ENCODE measurements at places on chromosomes 5 and 9.

DNA sequence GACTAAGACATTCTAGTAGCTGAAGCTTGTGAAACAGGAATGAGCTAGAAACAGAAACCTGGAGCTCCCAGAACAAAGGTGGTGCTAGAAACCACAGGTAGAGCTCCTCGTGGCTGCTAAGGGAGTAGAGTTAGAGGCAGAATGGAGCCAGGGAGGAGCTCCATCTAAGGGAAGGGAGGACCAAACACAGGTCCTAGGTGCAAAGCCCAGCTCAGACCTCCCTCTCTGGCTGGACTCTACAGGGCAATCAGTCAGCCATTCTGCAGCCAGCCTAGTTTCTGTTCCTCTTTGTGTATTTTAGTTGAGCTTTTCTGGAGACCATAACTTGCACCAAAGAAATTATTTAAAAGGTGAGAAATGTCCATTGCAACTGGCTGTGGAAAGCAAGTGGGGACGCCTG lies 70.4 kb downstream of the CRB2 start:
- DNase-seq: peak; percentile 43

DNA sequence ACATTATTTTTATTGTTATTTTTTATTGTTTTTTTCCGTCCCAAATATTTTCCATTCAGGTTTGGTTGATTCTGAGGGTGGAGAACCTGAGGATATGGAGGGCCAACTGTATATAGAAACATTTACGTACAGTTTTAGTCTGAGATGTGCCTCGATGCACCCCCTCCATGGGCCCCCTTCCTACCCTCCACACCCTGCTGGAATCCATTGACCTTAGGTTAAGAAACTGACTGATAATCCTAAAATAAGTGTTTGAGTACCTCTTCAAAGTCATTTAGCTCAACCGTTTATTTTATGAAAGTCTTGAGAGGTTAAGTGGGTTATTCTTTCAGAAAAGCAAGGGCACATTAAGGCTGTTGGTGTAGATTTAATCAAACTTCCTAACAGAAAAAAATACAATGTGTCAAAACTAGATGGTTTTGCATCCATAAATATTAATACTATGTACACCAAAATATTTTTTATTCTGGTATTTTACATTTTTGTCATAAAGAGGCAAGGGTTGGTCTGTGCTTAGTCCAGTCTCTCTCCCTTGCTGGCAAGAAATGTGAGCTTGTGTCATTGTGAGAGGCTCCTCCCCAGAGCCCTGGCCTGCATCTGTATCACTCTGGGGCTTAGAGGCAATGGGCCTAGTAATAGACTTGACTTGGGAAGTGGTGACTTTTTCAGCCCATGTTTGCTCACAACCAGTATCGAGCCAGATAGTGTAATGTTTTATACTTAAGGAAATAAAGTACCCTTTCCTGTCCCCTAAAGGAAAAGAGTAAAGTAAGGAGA lies 15.7 kb downstream of the MTRR start:
- no peak for DNase-seq

- DNase-seq: peak; percentile 38
Observed at GRCh38 chr9:136935651-136936050, 8.9 kb downstream of the FBXW5 start.

DNA sequence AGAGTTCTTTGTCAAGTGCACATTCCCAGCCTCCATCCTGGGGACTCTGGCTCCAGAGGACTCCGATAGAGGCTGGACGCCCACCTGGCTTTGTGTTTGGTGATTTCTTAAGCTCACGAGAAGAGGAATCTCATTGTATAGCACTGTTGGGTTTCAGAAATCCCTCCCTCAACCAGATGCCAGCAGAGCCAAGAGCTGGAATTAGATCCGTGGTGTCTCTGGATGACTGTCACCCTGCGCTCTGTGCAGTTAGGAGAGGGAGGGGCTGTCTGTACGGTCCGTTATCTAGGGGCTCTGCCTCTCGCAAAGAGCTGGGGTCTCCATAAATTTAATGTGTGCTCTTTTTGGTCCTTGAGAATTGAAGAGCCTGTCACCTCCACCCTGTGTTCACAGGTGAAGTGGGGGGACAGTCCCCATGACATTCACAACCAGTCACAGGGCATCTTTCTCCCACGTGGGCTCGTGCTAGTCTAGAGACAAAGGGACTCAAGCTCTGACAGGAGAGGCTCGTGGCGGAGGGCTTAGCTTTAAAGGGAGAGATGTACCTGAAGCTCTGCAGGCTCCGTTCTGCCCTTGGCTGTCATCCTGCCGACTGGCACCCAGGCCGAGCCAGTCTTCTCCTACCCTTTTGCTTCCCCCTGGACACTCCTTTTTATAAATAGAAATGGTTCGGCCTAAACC lies 41.4 kb downstream of the FAM78A start:
- no peak for DNase-seq

DNA sequence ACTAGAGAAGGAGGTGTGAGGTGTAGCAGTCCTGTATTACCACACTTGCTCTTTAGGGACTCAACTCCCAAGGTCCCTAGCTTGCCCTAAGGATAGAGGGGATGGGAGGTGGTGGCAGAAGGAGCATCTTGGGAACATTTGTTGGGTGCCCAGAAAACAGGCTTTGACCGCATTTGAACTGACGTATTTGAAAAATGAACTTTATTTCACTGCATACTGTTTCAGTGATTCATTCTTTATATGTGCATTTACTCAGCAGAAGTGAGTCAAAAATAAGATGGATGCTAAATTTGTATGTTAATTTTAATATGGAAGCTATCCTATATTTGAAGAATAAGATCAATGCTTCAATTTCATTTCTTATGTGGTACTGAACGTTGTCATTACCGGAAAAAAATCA lies 18.7 kb downstream of the DMRT3 start:
- DNase-seq: no peak

DNA sequence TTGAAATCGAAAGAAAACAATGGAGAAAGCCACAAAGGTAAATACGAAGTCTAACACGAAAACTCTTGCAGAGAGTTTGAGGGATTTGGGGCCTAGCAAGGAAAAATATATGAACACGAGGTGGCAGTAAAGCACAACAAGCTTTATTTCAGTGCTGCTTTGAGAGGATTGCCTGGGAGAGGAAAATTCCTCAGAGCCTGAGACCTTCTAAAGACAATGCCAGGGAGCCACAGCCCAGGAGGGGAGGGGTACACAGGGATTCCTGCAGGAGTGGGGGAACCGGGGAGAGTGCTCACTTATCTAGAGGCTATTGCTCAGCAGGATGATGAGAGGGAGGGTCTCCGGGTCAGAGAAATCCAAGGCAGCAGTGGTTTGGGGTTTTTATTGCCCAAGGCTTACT lies 134.9 kb upstream of the ADCY2 start:
- DNase-seq: peak; percentile 24

DNA sequence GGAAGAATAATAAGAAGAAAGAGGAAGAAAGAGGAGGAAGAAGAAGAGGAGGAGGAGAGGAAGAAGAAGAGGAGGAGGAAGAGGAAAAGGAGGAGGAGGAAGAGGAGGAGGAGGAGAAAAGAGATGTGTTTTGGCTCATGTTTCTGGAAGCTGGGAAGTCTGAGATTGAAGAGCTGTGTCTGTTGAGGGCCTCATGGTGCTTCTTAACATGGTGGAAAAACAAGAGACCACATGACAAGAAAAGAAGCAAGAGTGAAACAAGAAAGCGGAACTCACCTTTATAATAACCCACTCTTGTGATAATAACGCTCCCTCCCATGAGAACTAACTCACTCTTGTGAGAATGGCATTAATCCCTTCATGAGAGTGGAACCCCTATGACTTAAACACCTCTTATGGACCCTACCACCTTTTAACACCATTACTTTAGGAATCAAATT lies 36.1 kb upstream of the RANBP6 start:
- DNase-seq: peak; percentile 73

DNA sequence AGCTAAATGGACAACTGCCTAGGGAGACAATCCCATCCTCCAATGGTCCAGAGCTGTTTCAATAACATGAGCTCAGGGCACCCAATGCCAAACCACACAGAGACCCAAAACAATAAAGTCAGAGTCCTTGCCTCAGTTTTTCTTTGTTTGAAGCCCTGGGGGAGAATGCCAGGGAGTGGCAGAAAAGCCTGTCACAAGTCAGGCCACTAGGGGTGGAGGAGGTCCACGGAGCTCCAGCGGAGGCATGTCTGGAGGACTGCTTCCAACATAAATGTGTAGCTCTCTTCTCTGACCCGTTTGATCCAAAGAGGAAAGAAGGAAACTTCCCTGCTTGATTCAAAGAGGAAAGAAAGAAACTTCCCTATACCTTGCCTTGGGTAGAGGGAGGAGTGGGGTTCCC lies 175.3 kb downstream of the HSPA4 start:
- no peak for DNase-seq

- no peak for DNase-seq
Observed at GRCh38 chr5:5105531-5105930, 34.6 kb upstream of the ADAMTS16 start.

- no peak for DNase-seq
Observed at GRCh38 chr5:123182072-123182471, 93.0 kb downstream of the PRDM6 start.

GRCh38 chr9:114155995-114156656 lies 789 bp downstream of the COL27A1 start:
- DNase-seq: no peak

- DNase-seq: peak; percentile 21
Observed at GRCh38 chr9:69809304-69809863, 11.2 kb upstream of the CFAP95 start.

- no peak for DNase-seq
Observed at GRCh38 chr9:96009690-96010472, 134.4 kb downstream of the ERCC6L2 start.

- DNase-seq: no peak
Observed at GRCh38 chr5:119417891-119418605, 34.2 kb upstream of the HSD17B4 start.

- no peak for DNase-seq
Observed at GRCh38 chr5:102910240-102911226, 155.4 kb downstream of the PAM start.

DNA sequence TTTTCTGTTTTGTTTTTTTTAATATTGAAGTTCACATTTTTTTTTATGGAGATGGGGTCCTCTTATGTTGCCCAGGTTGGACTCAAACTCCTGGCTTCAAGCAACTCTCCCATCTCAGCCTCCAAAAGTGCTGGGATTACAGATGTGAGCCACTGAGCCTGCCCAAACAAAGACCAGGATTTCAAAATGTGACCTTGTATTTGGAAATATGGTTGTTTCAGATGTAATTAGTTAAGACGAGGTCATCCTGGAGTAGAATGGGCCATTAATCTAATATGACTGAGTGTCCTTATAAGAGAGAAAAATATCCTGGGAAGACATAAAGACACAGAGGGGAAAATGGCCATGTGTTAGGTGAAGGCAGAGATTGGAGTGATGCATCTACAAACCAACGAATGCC lies 340.5 kb downstream of the RAB3C start:
- DNase-seq: no peak

- peak; percentile 69 for DNase-seq
Observed at GRCh38 chr9:93265301-93265971, 81.5 kb downstream of the WNK2 start.

DNA sequence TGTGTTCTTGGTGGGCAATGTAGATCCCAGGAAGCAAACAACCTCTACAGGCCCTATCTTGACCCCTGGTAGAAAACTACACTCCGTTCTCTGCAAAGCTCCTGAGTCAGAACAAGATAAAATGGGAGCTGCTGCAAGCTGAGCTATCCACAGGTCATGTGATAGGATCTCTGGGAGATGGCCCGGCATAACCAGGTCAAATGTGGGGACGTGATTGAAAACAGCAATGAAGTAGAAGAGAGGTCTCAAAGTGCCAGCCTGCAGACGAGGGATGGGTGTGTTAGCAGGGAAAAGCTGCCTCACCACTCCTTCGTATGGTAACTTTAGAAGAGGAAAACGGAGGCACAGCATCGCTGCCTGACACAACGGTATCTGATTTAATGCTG lies 25.0 kb downstream of the NRG2 start:
- no peak for DNase-seq

GRCh38 chr5:59296317-59297264 lies 596.9 kb downstream of the PDE4D start:
- no peak for DNase-seq

GRCh38 chr9:126235336-126236243 lies 91.0 kb upstream of the MVB12B start:
- DNase-seq: no peak

DNA sequence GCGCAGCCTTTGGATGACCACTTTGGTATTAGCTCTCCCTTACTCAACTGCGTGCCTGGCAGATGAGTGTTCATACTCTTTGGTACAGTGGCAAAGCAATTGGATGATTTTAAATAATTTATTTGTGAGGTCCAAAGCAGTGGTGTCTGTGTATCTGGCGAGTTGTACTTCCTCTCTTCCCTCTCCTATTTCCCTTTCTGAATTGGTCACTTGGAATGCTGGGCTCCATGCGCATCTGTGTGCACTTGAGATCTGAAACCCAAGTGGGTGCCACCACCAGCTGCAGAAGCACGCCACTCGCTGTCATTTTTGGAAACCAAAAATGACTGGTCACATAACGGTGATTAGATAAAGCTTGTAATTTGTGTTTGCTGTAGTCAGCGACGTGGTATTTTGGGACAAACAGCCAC lies 386.0 kb upstream of the KLF4 start:
- no peak for DNase-seq

DNA sequence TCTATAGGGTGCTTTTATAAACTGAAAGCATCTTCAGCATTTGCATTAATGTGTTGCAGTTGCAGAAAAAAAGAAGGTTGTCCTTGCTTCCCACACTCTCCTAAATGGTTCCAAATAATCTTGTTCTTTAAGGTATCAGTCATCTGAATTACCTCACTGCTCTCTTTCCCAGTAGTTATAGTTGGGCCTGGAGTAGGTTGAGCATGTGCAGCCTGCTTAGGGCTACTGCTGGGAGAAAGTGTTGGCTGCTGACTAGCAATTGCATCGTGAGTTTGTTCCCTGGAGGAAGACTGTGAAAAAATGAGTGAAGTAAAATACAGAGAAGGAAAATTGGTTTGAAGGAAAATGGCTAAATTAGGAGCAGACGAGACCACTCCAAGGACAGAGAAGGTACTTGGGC lies 74.5 kb downstream of the PRR16 start:
- DNase-seq: no peak

- DNase-seq: no peak
Observed at GRCh38 chr5:32605766-32606152, 20.4 kb downstream of the SUB1 start.

GRCh38 chr9:133830310-133830709 lies 92.2 kb upstream of the SARDH start:
- DNase-seq: no peak

GRCh38 chr5:83172655-83173054 lies 95.3 kb downstream of the XRCC4 start:
- DNase-seq: no peak

DNA sequence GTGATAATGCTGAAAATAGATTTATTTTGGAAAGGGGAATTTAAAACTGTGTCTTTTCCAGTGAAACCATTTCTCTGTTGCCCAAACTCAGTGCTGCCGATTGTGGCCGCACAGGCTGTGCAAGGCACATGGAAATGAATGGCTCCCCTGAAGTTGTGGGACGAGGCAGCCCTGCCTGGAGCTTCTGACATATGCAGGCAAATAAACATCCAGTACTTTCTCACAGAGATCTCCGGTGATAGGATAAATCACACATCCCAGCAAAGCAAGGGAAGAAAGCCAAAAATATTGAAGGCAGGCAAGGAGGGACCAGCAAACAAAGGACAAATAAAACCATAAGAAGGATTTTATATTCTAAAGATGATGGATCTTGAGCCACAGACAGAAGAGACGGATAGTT lies 464.5 kb downstream of the MTRR start:
- no peak for DNase-seq

- DNase-seq: no peak
Observed at GRCh38 chr5:9771079-9771478, 140.9 kb upstream of the TAS2R1 start.
